ENCODE measurements at places on chromosomes 13 and 19. TPM values are rescaled to one million over a fixed set of nuclear protein-coding genes. Genes with fewer than 3 reads are reported as not detected.

EFNA2 gene
- 0.10 TPM for total RNA-seq

- DNase-seq: peak; percentile 27
Measured at GRCh38 chr13:22103046-22104027, 432.5 kb downstream of the FGF9 start.

DNA sequence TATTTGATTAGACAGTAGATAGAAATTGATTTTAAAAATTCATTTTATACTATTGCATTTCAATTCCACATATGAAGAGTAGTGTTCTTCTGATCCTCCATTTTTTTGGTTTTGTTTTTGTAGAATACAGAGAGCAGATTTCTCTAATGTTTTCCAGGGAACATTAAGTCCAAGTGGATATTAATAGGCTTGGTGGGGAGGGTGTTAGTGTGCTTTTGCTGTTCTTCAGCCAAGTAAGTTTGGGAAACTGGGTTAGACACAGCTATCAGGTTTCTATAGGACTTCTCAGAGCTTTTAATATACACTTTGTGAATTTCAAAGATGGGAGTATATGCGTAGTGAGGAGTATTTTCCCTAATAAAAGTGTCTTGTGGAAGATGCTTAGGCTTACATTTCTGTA is 21.8 kb downstream of the NAA16 start:
- DNase-seq: no peak

DNA sequence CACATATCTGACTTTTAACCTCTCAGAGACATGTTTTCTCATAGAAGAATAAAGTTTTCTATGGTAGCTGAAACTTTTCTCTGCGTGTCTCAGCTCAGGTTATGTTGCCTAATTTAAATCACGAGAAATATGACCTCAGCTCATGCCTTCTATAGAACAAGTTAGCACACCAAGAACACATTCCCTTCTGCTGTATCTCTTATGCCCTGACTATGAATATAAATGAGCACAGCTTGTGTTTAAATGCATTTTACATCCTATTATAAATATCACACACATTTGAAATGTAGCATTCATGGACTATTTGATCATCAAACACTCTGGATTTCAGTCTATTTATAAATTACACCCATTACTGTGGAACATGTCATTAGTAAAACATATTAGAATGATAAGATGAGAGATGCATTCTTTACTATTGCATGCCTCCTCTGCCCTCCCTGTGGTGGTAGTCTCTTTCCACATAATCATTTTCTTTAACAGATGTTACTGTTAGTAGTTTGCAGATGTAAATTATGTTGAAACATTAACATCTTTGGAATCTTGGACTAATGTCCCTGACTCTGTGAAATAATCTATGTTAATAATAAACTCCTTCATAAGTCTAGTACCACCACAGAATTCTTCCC is 2044.9 kb upstream of the PCDH20 start:
- DNase-seq: no peak

DNA sequence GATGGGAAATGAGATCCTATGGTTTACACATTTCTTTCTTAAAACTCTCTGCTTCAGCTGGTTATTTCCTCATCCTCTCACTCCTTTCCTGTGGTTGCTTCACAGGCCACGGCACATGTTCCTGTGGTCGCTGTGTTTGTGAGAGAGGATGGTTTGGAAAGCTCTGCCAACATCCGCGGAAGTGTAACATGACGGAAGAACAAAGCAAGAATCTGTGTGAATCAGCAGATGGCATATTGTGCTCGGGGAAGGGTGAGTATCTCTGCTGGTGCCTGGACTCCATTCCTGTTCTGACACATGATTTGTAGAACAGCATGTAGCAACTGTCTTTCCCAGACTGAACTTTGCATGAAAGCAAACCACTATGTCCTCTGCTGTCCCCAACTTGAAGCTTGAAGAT is 254.2 kb downstream of the ITGBL1 start:
- DNase-seq: peak; percentile 98

- DNase-seq: no peak
Measured at GRCh38 chr19:8596168-8596567, 14.3 kb downstream of the ADAMTS10 start.

DNA sequence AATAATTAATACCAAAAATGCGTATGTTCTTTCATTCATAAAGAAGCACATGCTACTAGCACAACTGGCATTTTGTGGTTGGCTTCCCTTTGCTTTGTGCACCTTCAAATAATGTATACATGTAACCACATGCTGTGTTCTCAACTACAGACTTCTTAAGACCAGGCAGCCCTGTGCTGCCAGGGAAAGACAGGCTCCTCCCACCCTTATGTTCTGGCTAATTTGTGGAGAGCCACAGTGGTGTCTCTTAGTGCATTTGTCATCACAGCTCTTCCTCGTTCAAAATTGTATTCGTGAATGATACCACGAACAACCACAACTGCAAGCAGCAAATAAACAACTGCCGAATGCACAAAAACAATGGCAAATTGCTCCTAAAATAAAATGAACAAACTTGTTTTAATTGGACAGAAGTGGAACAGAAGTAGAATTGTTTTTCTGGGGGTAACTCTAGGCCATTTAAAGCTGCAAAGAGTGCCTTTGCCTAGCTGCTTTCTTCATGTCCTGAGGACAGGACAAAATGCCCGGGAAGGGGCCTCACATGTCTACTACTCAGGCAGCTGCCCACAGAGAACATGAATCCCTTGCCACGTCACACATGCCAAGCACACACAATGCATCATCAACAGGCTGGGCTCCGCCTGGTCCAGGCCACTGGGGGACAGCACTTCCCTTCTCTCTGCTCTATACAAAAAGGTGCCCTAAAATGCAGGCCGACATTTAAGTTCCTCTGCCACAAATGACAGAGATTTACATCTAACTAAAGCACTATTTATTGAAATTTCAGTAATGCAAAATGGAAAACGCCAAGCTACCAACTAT is 21.7 kb downstream of the IRS2 start:
- DNase-seq: no peak

CAB39L gene
- 12.2 TPM for total RNA-seq

GRCh38 chr13:52001120-52001731 is 10.0 kb downstream of the ATP7B start:
- peak; percentile 61 for DNase-seq

IGLON5 gene
- 0.05 TPM for total RNA-seq

DNA sequence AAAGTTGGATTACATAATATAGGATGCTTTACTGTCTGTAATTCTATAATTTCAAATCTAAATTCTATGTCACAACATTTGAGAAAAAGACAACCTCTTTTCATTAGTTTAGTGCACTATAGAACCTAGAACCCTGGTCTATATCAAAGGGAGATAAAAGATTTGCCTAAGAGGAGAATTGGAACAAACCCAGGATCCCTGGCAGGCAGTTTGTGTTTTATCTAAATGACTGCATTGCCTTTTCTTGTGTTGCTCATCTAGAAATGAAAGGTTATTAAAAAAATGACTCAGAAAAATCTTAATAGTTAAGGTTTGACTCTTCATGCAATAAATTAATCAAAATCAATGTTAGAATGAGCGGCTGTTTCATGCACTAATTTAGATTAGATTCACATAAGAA is 96.7 kb downstream of the PCDH9 start:
- no peak for DNase-seq

ZNF491 gene
- total RNA-seq: 2.9 TPM
